ENCODE measurements at places on chromosomes 1 and 21.

GRCh38 chr1:22398656-22399420, 52.8 kb upstream of the ZBTB40 start:
- H3K4me3 ChIP-seq: no peak overlapping the region
- no peaks in the 10 kb centered on the region for H3K4me1 ChIP-seq
- H3K27ac ChIP-seq: no peak overlapping the region

DNA sequence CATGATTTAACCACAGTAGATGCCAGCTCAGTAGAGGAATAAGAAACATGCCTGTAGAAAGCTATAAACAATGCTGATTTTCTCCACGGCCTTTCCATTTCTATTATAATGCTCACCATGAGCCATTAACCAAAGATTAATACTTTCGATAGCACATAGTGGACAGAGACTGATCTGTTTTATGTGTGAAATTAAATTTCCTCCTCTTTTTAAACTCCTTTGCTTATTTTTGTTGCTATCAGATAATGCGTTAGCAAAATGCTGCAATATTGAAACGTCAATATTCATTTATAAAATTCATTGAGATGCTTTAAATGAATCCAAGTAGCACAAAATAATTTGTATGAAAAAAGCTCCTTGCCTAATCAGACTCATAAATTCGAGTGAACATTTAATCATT, 1807.9 kb downstream of the MRPL39 start:
- no peak overlapping the region for H3K27ac ChIP-seq
- no peak for DNase-seq
- no peak overlapping the region for H3K4me3 ChIP-seq
- no peaks in the 10 kb centered on the region for H3K36me3 ChIP-seq
- no peaks in the 10 kb centered on the region for H3K4me1 ChIP-seq

DNA sequence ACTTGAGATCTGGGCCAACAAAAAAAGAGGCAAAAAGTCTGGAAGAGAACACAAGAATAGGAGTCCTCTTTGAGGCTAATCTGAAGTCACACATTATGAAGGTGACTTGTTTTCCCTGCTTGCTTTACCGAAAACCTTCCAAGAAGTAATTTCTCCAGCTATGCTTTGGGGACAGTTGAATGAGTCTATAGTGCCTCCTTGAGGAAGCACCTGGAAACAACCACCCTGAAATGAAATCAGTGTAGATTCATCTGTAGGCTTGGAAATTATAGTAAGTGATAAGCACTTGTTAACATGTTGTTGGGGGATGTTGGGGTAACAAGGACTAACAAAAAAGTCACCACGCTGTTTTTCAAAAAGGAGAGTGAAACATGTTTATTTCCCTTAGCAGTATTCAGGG, 23.4 kb upstream of the RPTN start:
- no peaks in the 10 kb centered on the region for H3K4me1 ChIP-seq
- no peak overlapping the region for H3K27ac ChIP-seq
- no peak for DNase-seq
- no peak overlapping the region for H3K4me3 ChIP-seq

DNA sequence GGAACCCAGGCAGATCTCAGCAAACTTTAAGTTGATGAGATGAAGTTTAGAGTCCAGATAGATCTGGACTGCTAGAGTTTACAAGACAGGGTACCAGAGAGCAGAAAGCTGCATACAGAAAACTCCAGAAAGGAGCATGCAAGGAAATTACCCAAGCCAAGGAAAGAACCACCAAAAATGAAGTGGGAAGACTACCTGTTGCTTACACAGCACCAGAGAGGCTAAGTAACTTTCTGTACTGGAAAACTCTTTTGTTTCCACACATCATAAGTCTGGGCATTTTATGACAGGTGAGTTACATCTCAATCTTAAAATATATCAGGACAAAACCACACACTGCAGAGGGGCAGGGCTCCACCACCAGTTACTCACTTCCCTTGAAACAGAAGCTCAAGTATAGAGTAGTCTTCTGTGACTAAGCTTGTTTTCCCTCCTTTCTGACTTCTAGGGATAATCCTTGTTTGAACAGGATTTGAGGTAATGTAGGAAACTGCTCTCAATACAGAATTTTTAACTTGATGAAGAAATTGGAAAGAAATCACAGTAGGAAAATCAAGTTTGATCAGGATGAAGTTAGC, 17.4 kb upstream of the GJA9 start:
- no peak overlapping the region for H3K27ac ChIP-seq
- DNase-seq: no peak
- H3K36me3 ChIP-seq: no peaks in the 10 kb centered on the region
- no peaks in the 10 kb centered on the region for H3K27me3 ChIP-seq
- peaks cover 3% of the 10 kb centered on the region for H3K4me1 ChIP-seq
- H3K4me3 ChIP-seq: no peak overlapping the region

GRCh38 chr1:196407358-196408051, 200.7 kb downstream of the KCNT2 start:
- H3K27ac ChIP-seq: no peak overlapping the region
- H3K4me3 ChIP-seq: no peak overlapping the region
- no peaks in the 10 kb centered on the region for H3K27me3 ChIP-seq
- H3K4me1 ChIP-seq: no peaks in the 10 kb centered on the region
- DNase-seq: no peak

DNA sequence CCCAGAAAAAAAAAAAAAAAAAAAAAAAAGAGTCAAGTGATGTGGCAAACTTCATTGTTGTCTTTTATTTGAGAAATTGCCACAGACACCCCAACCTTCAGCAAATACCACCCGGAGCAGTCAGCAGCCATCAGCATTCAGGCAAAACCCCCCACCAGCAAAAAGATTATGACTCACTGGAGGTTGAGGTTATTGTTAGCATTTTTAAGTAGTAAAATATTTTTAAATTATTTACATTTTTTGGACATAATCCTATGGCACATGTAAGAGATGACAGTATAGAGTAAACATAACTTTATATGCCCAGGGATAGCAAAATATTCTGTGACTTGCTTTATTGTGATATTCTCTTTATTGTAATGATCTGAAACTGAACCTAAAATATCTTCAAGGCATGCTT, 95.6 kb downstream of the CENPF start:
- H3K4me3 ChIP-seq: no peak overlapping the region
- DNase-seq: no peak
- no peaks in the 10 kb centered on the region for H3K4me1 ChIP-seq
- no peaks in the 10 kb centered on the region for H3K36me3 ChIP-seq
- H3K27me3 ChIP-seq: no peaks in the 10 kb centered on the region

- DNase-seq: no peak
- no peaks in the 10 kb centered on the region for H3K36me3 ChIP-seq
- no peak overlapping the region for H3K4me3 ChIP-seq
- H3K27me3 ChIP-seq: no peaks in the 10 kb centered on the region
- H3K4me1 ChIP-seq: no peaks in the 10 kb centered on the region
Measured at GRCh38 chr1:99270646-99271045, 6.4 kb downstream of the PLPPR4 start.

- H3K27ac ChIP-seq: no peak overlapping the region
- no peaks in the 10 kb centered on the region for H3K27me3 ChIP-seq
- H3K36me3 ChIP-seq: peaks cover 17% of the 10 kb centered on the region
- peaks cover 2% of the 10 kb centered on the region for H3K4me1 ChIP-seq
- no peak overlapping the region for H3K4me3 ChIP-seq
Measured at GRCh38 chr1:112540226-112540794, 31.5 kb downstream of the WNT2B start.

- H3K27me3 ChIP-seq: no peaks in the 10 kb centered on the region
- H3K27ac ChIP-seq: peak overlapping the region; percentile 99
- H3K4me1 ChIP-seq: peaks cover 58% of the 10 kb centered on the region
- no peak for DNase-seq
- H3K36me3 ChIP-seq: peaks cover 50% of the 10 kb centered on the region
Measured at GRCh38 chr1:36304521-36304920, 1.6 kb upstream of the SH3D21 start.

- peak overlapping the region; percentile 85 for H3K27ac ChIP-seq
- no peak overlapping the region for H3K4me3 ChIP-seq
- no peak for DNase-seq
- H3K27me3 ChIP-seq: no peaks in the 10 kb centered on the region
Measured at GRCh38 chr1:32761936-32762335, 55.2 kb downstream of the YARS1 start.

- H3K36me3 ChIP-seq: peaks cover 51% of the 10 kb centered on the region
- H3K27ac ChIP-seq: no peak overlapping the region
- no peaks in the 10 kb centered on the region for H3K27me3 ChIP-seq
- no peak for DNase-seq
- H3K4me3 ChIP-seq: no peak overlapping the region
- peaks cover 20% of the 10 kb centered on the region for H3K4me1 ChIP-seq
Measured at GRCh38 chr1:2101531-2101930, 51.3 kb downstream of the PRKCZ start.

DNA sequence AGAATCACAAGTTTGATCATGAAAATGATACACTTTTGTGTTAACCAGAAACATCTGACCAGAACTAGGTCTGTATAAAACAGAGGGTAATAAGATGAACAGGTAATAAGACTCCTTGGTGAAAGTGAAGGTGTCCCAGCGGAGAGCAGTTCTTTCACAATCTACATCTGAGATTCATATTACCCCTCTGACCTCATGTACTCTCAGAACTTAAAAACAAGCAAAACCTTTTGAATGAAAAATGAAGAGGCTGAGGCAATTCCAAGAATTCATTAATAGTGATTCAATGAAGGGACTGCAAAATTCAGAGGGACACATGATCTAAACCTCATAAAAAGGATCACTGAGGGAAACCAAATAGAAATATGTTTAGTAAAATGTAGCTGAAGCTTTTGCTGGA, 10.9 kb upstream of the MPZL1 start:
- no peaks in the 10 kb centered on the region for H3K27me3 ChIP-seq
- DNase-seq: peak; percentile 27
- no peak overlapping the region for H3K4me3 ChIP-seq
- no peaks in the 10 kb centered on the region for H3K36me3 ChIP-seq

- H3K4me1 ChIP-seq: no peaks in the 10 kb centered on the region
- no peaks in the 10 kb centered on the region for H3K36me3 ChIP-seq
- no peak overlapping the region for H3K27ac ChIP-seq
- no peaks in the 10 kb centered on the region for H3K27me3 ChIP-seq
- H3K4me3 ChIP-seq: no peak overlapping the region
- no peak for DNase-seq
Measured at GRCh38 chr1:61124696-61125095, 42.3 kb downstream of the NFIA start.

DNA sequence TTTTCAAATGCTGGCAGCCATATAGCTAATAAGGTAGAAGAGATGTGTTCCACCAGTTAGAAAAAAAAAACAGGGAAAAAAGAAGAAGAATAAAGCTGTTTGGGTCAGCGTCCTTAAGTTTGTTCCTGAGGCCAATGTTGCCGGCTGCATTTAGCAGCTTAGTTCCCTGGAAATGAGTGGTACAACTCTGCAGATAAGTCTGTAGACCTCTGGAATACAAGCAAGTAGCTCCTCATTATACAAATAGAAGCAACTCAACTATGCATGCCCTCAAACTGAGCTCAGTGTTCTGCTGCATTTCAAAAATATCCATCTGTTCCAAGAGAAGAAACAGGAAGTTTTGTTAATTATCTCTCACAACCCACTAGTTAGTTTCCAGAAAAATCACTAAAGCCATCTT, 181.2 kb upstream of the PKN2 start:
- no peaks in the 10 kb centered on the region for H3K36me3 ChIP-seq
- H3K27ac ChIP-seq: no peak overlapping the region
- H3K4me1 ChIP-seq: no peaks in the 10 kb centered on the region
- no peaks in the 10 kb centered on the region for H3K27me3 ChIP-seq

- peaks cover 37% of the 10 kb centered on the region for H3K36me3 ChIP-seq
- no peak for DNase-seq
- H3K27ac ChIP-seq: no peak overlapping the region
- H3K4me1 ChIP-seq: no peaks in the 10 kb centered on the region
Measured at GRCh38 chr1:223006371-223006770, 136.7 kb downstream of the TLR5 start.

- no peaks in the 10 kb centered on the region for H3K4me1 ChIP-seq
- H3K27ac ChIP-seq: no peak overlapping the region
- H3K4me3 ChIP-seq: no peak overlapping the region
- no peaks in the 10 kb centered on the region for H3K36me3 ChIP-seq
- DNase-seq: no peak
- no peaks in the 10 kb centered on the region for H3K27me3 ChIP-seq
Measured at GRCh38 chr1:193614817-193615216, 428.4 kb upstream of the B3GALT2 start.

DNA sequence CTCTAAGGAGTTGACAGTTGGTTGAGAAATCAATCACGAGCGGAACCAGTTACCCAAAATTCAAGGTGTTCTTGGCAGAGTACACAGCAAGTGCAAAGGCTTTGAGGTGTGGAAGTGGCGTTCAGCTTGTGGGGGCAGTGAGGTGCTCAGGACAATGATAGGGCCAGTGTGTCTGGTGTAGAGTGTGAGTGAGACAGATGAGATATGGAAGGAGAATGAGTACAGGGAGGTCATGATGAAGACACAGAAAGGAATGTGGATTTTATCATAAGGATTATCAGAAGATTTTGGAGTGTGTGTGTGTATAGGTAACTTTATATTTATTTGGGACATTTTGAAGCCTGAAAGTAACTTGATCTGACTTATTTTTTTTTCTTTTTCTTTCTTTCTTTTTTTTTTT, 40.9 kb downstream of the IFI44 start:
- no peak for DNase-seq
- no peaks in the 10 kb centered on the region for H3K36me3 ChIP-seq
- H3K27me3 ChIP-seq: no peaks in the 10 kb centered on the region
- no peak overlapping the region for H3K27ac ChIP-seq
- H3K4me3 ChIP-seq: no peak overlapping the region

DNA sequence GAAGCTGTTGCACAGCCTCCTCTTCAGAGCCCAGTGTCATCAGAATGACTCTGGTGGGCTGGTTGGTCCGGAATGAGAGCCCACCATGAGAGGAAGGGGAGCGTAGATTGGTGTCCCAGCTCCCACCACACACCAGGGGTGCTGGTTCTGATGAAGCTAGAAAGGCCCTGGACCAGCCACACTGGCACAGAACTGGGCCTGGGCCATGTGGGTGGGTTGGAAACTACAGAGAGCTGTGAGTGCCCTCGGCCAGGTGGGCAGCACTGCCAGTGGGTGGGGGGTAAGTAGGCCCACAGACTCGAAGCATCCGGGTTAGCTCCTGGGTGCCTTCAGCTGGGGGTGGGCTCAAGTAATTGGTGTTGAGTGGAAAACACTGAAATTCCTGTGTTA, 11.6 kb upstream of the TFF1 start:
- H3K27ac ChIP-seq: no peak overlapping the region
- peaks cover 10% of the 10 kb centered on the region for H3K4me1 ChIP-seq
- H3K27me3 ChIP-seq: no peaks in the 10 kb centered on the region
- H3K36me3 ChIP-seq: no peaks in the 10 kb centered on the region

- no peak overlapping the region for H3K4me3 ChIP-seq
- DNase-seq: no peak
- H3K27ac ChIP-seq: no peak overlapping the region
- H3K36me3 ChIP-seq: no peaks in the 10 kb centered on the region
Measured at GRCh38 chr1:42385283-42385682, 4.7 kb downstream of the RIMKLA start.

GRCh38 chr1:218209351-218209861, 75.7 kb upstream of the RRP15 start:
- DNase-seq: no peak
- no peaks in the 10 kb centered on the region for H3K36me3 ChIP-seq
- no peak overlapping the region for H3K4me3 ChIP-seq

- no peak overlapping the region for H3K4me3 ChIP-seq
- DNase-seq: no peak
- H3K27me3 ChIP-seq: no peaks in the 10 kb centered on the region
- no peaks in the 10 kb centered on the region for H3K36me3 ChIP-seq
- no peaks in the 10 kb centered on the region for H3K4me1 ChIP-seq
- no peak overlapping the region for H3K27ac ChIP-seq
Measured at GRCh38 chr1:246283771-246284410, 223.2 kb downstream of the SMYD3 start.

GRCh38 chr1:78171736-78172590, 126.2 kb downstream of the GIPC2 start:
- no peak for DNase-seq
- H3K27ac ChIP-seq: no peak overlapping the region
- H3K4me1 ChIP-seq: no peaks in the 10 kb centered on the region
- no peak overlapping the region for H3K4me3 ChIP-seq
- no peaks in the 10 kb centered on the region for H3K36me3 ChIP-seq

Data from large intestine (tissue), 12 donors.